Esophagus muscularis mucosa (tissue), 4 donors: ENCODE measurements at places on chromosomes 16 and 17. TPM values are rescaled to one million over a fixed set of nuclear protein-coding genes. Genes with fewer than 3 reads are reported as not detected.

The ZFPM1 gene
- 0.99 TPM for total RNA-seq

The MT1A gene
- total RNA-seq = 371 TPM

The HOXB5 gene
- 0.83 TPM for total RNA-seq

The HOXB2 gene
- total RNA-seq = 77.4 TPM

The CLN3 gene
- total RNA-seq = 10.3 TPM

The ZNF747 gene
- 15.2 TPM for total RNA-seq

The HCRT gene
- total RNA-seq = not detected

The SOST gene
- not detected for total RNA-seq
